ENCODE measurements at places on chromosomes 3 and 15. TPM values are rescaled to one million over a fixed set of nuclear protein-coding genes. Genes with fewer than 3 reads are reported as not detected.

DNA sequence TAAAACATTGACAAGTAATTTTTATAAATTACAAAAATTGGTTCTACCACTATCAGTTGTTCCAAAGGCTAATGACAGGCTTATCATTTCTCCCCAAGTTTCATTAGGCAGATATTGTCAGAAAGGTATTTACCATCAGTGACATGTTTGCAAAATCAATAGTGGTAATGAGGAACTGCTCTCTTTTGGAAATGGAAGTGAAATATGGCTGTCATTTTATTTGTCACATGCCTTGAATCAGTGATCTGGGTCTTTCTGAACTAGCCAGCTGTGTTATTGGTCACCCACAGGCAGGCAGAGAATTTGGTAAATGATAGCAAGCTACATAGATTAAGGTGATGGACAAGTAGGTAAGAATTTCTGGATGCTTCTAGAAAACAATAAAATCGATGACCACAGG is 268.0 kb upstream of the ARHGEF26 start:
- no peak for DNase-seq

DNA sequence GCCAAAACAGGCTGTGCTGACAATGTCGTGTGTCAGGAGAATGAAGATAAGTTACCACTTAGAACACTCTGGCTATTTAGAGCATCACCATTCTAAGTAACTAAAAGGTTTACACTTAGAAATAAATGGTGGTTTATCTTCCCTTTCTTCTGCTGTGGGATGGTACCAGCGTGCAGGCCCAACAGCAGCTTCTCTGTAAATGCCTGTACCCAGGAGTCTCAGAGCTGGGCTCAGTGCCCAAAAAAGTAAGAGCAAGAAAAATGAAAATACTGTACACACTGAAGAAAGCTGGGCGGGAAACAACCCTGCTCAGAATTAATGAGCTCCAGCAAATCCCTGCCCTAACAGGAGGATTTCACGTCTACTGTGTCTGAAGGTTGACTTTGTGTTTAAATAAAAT is 206.5 kb downstream of the MFSD1 start:
- no peak for DNase-seq

- DNase-seq, result no peak
Measured at GRCh38 chr3:155581579-155581978, 163.3 kb downstream of the PLCH1 start.

DNA sequence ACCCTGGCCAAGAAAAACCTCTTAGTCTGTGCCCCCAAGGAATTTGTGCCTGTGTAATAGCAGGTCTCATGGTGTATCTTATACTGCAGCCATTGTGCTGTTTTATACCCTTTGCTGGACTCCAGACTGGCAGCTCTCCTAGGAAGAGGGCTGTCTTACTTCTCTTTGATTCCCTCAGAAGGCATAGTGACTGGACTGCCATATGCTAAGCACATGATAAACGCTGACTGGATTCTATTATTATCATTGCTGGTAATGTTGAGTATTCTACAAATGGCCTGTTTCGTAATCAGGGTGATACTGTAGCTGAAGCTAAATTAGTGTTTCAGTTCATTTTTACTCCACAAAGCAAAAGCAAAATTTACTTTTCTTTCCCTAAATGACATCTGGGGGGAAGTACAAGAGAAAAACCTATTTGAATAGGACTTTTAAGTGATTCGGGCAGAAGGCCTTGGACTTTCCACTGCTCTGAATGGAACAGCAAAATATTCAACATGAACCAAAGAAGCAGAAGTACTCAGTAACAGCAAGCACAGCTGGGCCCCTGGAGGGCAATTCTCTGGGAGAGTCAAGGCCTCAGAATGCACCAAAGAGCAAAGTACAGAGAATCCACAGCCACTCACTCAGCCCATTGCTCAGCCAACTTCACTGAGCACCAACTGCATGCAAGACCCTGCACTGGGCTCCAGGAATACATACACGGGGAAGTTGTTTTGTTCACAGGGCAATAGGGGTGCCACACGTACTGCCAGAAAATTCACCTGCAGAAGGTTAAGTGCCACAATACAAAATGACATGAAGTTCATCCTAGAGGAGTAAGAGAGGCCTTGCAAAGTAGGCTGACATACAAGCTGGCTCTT is 7.9 kb upstream of the BCL2A1 start:
- peak; percentile 89 for DNase-seq

GRCh38 chr3:98763076-98763475 is at the start of gene ST3GAL6:
TSS of gene ST3GAL6 (plus strand) at chr3:98763340. CDS start at chr3:98768441, 5,101 bp downstream.
- peak; percentile 42 for DNase-seq

- DNase-seq, result peak; percentile 27
Measured at GRCh38 chr3:160885791-160886286, 129.8 kb downstream of the PPM1L start.

DNA sequence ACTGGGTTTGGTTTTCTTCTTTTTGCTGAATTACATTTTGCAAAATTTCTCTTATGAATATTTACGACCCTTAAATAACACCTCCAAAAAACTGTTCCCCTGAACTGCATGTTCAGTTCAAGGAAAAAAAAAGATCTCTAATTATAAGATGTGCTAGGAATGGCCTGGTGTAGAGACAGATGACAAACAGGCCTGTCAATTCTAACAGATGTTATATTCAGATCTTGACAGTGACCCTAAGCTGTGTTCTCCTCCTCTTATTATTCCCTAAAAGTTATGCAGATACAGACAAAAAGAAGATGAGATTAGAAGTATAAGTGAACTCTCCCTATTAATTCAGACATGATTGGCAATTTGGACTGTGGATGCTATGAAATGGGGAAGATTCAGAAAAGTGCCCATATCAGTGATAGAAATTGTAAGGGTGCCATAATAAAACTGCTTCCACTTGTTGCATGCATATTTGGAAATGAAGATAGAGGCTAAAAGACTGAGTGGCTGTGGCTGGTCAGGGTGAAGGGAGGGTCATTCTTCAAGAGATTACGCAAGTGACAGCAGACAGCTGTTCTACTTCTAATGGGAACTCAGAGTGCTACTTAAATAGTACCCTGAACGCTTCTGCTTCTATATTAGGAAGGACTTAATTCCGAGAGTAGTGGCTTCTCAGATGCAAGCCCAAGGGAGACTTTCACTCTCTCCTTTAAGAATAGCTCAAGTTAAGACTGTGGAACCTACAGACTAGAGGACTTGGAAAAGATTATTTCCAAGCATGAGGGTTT is 75.5 kb downstream of the ADAMTS9 start:
- peak; percentile 49 for DNase-seq

- peak; percentile 68 for DNase-seq
Measured at GRCh38 chr15:72474912-72475628, 940 bp downstream of the ARIH1 start.

- no peak for DNase-seq
Measured at GRCh38 chr3:119289404-119289770, 4.8 kb upstream of the ARHGAP31 start.

DNA sequence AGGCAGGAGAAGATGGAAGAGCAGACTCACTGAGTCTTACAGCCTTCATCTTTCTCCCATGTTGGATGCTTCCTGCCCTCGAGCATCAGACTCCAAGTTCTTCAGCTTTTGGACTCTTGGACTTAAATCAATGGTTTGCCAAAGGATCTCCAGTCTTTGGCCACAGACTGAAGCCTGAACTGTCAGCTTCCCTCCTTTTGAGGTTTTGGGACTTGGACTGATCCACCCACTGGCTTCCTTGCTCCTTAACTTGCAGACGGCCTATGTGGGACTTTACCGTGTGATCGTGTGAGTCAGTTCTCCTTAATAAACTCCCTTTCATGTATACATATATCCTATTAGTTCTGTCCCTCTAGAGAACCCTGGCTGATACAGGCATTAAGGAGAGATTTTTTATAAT is 62.4 kb upstream of the TNIK start:
- DNase-seq, result peak; percentile 53

- peak; percentile 61 for DNase-seq
Measured at GRCh38 chr3:72143322-72143721, 358.4 kb upstream of the PROK2 start.

DNA sequence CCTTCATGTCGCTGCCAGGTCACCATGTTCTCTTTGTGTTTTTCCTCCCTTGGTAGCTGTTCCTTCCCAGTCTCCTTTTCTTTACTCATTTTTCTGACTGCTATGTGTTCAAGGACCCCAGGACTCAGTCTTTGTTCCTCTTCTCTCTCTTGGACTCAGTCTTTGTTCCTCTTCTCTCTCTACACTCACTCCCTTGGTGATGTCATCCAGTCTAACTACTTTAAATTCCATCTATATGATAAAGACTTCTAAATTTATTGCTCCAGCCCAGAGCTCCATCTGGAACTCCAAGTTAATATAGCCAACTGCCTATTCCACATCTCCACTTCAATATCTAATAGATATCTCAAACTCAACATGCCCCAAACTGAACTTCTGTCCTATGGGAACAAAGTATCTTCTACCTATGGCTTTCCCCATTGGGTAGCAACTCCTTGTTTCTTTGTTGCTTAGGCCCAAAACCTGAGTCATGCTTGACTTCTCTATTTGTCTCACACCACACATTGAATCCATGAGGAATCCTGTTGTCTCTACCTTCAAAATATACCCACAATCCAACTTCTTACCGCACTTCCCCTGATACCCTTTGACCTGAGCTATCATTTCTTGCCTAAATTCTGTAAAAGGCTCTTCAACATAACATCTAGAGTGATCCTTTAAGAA is 4.9 kb upstream of the DYNC1LI1 start:
- DNase-seq, result peak; percentile 69

- DNase-seq, result peak; percentile 82
Measured at GRCh38 chr3:12644331-12644937, 19.5 kb downstream of the RAF1 start.

- no peak for DNase-seq
Measured at GRCh38 chr3:122094693-122095092, 39.5 kb downstream of the CD86 start.

DNA sequence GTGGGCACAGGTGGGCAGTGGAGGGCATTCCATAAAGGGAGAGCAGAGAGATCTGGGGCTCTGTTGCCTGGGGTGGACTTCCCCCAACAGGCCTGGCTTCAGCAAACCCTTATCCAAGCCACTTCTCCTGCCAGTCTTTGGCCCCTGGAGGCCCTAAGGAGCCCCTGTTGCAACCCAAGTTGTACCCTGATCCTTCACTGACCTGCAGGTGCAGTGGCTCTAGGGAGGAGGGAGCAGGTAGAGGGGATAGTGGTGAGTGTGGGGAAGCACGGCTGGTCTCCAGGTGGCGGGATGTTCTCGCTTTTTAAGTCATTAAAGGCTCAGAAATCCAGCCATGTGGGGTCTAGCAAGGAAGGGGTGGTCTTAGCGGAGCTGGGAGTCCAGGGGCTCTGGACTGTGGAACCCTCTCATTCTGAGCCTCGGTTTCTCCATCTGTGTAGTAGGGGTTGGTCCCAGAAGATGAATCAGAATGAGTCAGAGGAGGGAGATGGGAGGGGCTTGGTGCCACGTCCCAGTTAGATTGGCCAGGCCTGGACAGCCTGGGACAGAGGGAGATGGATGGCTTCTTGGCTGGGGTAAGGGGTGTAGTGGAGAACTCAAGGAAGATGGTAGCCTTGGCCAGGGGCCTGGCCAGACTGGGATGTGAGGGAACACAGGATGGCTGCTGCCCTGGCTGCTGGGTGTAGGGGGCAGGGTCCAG is 2.6 kb downstream of the ZBTB47 start:
- peak; percentile 45 for DNase-seq

GRCh38 chr3:50150863-50151686 is 4.0 kb upstream of the SEMA3F start:
- no peak for DNase-seq

Gene RASL12
- total RNA-seq, result under 0.01 TPM

Gene SPSB4
- not detected for total RNA-seq

Gene TGM4
- under 0.01 TPM for total RNA-seq

Gene EFL1
- 27.8 TPM for total RNA-seq
